ENCODE measurements at places on chromosomes 12 and 14.

- DNase-seq = no peak
These were observed 321.5 kb downstream of the CACNA1C start for GRCh38 chr12:2374092-2374906.

DNA sequence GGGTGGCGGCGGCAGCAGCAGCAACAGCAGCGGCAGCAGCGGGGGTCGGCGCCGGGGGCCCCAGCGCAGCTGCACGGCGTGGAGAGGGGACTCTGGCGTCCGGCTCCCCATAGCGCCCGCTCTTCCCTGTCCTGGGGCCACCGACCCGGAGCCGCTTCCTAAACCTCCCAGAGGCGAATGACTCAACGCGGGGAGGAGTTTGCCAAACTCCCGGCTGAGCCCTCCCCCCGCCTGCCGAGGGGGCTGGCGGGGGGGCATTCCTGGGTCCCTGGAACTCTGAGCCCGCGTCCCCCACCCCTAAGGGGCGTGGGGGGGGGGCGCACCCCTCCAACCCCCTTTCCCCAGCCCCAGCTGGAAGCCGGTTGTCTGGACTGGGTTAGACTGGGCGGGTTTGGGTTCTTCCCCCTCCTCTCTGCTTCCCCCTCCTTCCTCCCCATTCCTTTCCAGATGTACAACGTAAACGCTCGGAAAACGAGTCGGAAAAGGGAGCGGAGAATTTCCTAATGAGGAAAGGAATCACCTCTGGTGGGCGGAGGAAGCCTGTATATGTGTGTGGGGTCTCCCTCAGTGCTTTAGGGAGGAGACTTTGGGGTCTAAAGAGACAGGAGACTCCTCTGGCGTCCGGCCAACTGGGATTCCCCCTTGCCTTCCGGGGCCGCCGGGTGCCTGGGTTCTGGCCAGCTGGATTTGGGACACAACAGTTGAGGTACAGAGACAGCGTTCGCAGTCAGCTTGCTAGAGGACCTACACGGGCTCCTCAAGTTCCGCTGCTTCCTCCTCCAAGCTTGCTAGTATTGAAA is at the start of gene ITGA5:
Gene ITGA5 (minus strand): TSS at position 179 of the 800 bp plus-strand sequence. CDS start 68 bp downstream, at position 111.
- DNase-seq = no peak

- no peak for DNase-seq
These were observed 265.6 kb downstream of the TMEM117 start for GRCh38 chr12:44101475-44101874.

DNA sequence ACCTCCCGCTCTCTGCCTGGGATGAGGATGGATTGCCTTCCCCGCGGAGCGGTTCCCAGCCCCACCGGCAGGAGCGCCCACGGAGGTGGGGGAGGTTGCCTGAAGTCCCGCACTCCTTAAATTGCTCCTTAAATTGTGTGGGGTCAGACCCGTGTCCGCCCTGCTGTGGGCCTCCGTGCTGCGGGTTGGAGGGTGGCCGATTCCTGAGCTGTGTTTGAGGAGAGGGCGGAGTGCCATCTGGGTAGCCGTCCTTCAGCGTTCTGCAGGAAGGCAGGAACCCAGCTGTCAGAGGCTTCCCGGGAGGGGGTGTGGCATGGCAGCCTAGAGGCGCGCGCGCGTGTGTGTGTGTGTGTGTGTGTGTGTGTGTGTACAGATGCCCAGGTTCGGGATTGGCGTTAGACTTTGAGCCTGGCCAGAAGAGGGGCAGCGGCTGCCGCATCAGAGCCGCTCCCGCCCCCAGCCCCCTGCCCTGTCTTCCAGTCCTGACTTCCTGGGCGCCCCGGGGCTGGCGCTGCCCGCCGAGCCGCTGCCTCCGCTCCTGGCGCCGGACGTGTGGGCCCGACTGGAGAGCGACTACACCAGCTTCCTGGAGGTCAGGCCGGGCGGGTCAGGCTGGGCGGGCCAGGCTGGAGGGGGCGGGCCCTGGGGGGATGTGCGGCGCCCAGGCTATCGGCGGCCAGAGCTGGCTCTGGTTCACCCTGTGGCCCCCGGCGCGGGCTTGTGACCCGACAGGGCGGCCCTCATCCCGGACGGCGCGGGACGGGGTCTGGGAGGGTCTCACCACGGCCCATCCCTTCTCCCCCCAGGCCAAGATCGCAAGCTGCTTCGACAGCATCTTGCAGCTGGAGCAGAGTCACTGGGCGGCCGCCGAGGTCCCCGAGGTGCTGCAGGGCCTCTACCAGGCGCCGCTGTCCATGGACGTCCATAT is 9.2 kb downstream of the EXOC3L4 start:
- DNase-seq = no peak

- no peak for DNase-seq
These were observed 11.0 kb downstream of the RESF1 start for GRCh38 chr12:31970199-31970598.
